Endodermal cell (in vitro differentiated cells): ENCODE measurements at places on chromosomes 5 and 9. TPM values are rescaled to one million over a fixed set of nuclear protein-coding genes. Genes with fewer than 3 reads are reported as not detected.
A peak's percentile ranks its signal among the peaks of the same experiment; 100 is the strongest.

Gene SLC24A2
- total RNA-seq, result 0.50 to 0.82 TPM (median 0.77 TPM) in 3 replicates

Gene NPDC1
- total RNA-seq, result 55.2 and 60.8 TPM in 2 replicates

Gene BAAT
- 0.14 TPM in 1 of 2 replicates, not detected in the other for total RNA-seq

Gene UNC13B
- 47.7 and 53.9 TPM in 2 replicates for total RNA-seq

Gene ZNF300
- 4.1 to 9.7 TPM (median 9.5 TPM) in 3 replicates for total RNA-seq

Gene ADAMTS12
- 70.2 and 80.2 TPM in 2 replicates for total RNA-seq

- no peak for DNase-seq
- no peaks in the 10 kb centered on the region for H3K36me3 ChIP-seq
- H3K4me1 ChIP-seq, result no peaks in the 10 kb centered on the region
- H3K27ac ChIP-seq, result no peak overlapping the region
These were observed 6.2 kb upstream of the PTCH1 start for GRCh38 chr9:95522871-95523370.

DNA sequence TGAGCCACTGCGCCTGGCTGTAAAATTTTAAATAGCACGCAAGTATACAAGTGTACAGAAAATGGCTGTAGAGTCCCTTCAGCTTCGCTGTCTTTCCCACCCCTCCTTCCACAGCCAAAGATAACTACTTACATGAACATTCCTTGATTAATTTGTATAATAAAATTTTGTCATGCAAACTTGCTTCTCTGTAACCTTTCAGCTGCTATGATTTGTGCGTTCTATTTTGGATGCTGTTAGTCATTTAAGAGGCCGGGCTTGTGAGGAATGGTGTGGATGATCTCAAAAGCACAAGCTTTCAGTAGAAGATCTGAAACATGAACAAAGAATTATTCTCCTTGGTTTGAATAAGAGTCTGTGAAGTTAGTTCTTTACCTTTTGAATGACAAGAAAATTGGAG, 115.0 kb upstream of the TLE1 start:
- no peaks in the 10 kb centered on the region for H3K36me3 ChIP-seq
- H3K27ac ChIP-seq, result no peak overlapping the region
- no peaks in the 10 kb centered on the region for H3K27me3 ChIP-seq
- no peaks in the 10 kb centered on the region for H3K4me1 ChIP-seq
- DNase-seq, result no peak
- no peak overlapping the region for H3K4me3 ChIP-seq

DNA sequence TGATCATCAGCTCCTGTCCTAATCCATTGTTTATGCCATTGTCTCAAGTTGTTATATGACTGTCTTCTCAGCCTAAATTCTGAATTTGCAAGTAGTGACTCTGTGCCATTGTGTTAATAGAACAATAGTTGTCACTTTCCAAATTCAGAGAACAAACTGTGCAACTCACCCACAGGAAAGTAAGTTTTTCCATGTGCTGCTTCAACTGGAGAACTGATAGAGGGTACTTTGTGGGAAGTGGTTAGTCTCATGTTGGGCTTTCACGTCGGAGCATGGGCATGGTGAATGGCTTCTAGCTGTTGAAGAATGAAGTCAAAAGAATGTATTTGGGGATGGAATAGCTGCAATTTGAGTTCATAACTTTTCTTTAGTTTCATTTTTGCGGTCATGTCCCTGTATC, 146.0 kb downstream of the CD180 start:
- H3K27me3 ChIP-seq, result no peaks in the 10 kb centered on the region
- no peak for DNase-seq
- H3K4me3 ChIP-seq, result no peak overlapping the region

DNA sequence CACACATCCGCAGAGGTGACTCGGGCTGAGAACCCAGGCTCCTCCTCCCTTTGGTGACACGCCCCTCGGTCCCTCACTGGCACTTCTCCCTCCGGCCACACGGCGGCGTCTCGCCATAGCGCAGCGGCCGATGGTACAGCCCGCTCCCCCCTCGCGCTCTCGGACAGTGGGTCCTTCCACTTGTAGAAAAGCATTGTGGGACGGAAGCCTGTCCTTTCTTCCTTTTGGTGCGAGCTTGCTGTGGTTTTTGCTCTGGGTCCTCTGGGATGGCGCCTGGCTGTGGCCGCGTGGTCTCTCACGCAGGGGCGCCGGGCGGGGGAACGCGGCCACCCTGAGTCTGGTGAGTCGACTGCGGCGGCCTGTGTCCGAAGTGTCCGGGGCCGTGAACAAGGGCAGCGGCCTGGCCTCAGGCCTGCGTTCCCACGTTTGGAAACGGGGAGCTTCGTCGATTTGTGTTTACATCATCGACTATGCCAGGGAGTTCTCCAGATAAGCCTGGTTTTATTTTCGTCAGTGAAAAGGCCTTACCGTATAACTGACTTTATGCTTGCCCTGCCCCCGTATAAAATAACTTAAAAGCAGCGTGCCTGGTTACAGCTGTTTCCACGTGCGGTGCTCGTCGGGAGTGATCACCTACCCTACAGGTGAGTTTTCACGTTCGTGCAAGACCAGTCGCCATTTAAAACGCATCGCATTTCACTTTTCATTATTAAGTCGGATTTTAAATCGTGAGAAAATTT, 258.3 kb downstream of the EPB41L4A start:
- H3K4me1 ChIP-seq, result peaks cover 10% of the 10 kb centered on the region
- DNase-seq, result peak; percentile 96
- peaks cover 36% of the 10 kb centered on the region for H3K36me3 ChIP-seq
- peak overlapping the region; percentile 97 for H3K4me3 ChIP-seq
- H3K27ac ChIP-seq, result peak overlapping the region; percentile 61

DNA sequence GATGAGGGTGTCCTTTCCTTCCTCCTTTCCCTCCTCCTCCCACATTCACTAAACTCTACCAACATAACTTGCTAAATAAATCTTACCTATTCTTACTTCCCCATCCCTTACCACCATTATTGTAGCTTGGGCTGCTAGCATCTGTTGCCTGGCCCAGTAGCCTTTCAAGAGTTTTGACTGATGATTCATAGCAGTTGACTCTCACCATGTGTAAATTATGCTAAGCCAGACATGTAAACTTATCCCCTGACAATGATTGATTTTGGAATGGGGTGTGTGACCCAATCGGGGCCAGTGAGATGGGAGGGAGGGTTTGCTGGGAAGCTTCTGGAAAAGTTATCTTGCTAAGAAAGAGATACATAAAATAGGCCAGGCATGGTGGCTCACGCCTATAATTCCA, 161.8 kb upstream of the SPRY4 start:
- H3K27me3 ChIP-seq, result no peaks in the 10 kb centered on the region
- H3K27ac ChIP-seq, result no peak overlapping the region
- DNase-seq, result no peak
- no peaks in the 10 kb centered on the region for H3K36me3 ChIP-seq
- peaks cover 4% of the 10 kb centered on the region for H3K4me1 ChIP-seq

- no peaks in the 10 kb centered on the region for H3K36me3 ChIP-seq
- H3K27me3 ChIP-seq, result no peaks in the 10 kb centered on the region
- no peaks in the 10 kb centered on the region for H3K4me1 ChIP-seq
- no peak overlapping the region for H3K4me3 ChIP-seq
- H3K27ac ChIP-seq, result no peak overlapping the region
- DNase-seq, result no peak
These were observed 780.7 kb downstream of the NR2F1-AS1 start for GRCh38 chr5:92800365-92800764.

GRCh38 chr9:109940561-109940960, 160.6 kb downstream of the PALM2AKAP2 start:
- no peaks in the 10 kb centered on the region for H3K36me3 ChIP-seq
- no peaks in the 10 kb centered on the region for H3K27me3 ChIP-seq
- no peak overlapping the region for H3K4me3 ChIP-seq
- H3K4me1 ChIP-seq, result no peaks in the 10 kb centered on the region
- no peak overlapping the region for H3K27ac ChIP-seq

DNA sequence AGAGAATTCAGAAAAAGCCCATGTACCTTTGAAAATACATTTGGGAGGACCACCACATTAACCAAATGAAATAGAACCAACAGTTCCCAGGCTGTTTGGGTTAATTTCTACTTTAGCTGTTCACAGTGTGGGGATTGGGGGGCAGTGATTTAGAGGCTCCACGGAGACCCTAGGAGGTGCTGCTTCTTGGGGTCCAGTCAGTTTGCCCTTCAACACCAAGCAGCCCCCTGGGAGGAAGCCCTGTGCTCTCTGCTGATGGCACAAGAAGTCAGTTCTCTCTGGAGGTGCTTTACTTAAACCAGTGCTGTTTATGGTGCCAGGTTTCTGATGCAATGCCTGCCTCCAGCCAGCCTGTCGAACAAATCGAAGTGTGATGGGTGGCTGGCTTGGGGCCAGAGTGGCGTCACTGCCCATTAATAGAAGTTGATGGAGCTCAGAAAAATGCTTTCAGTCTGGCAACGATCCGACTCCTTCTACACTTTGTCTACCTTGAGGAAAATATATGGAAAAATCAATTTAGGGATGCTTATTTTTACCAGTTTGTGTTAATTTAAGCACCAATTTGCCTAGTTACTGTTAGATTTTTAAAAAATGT, 134.0 kb downstream of the SNX18 start:
- H3K4me1 ChIP-seq, result peaks cover 2% of the 10 kb centered on the region
- no peaks in the 10 kb centered on the region for H3K36me3 ChIP-seq
- H3K27ac ChIP-seq, result no peak overlapping the region
- H3K27me3 ChIP-seq, result no peaks in the 10 kb centered on the region
- H3K4me3 ChIP-seq, result no peak overlapping the region
- no peak for DNase-seq

- no peaks in the 10 kb centered on the region for H3K27me3 ChIP-seq
- H3K27ac ChIP-seq, result no peak overlapping the region
- H3K4me3 ChIP-seq, result no peak overlapping the region
- H3K4me1 ChIP-seq, result no peaks in the 10 kb centered on the region
- no peaks in the 10 kb centered on the region for H3K36me3 ChIP-seq
- DNase-seq, result no peak
These were observed 98.8 kb downstream of the CARTPT start for GRCh38 chr5:71817891-71818290.

DNA sequence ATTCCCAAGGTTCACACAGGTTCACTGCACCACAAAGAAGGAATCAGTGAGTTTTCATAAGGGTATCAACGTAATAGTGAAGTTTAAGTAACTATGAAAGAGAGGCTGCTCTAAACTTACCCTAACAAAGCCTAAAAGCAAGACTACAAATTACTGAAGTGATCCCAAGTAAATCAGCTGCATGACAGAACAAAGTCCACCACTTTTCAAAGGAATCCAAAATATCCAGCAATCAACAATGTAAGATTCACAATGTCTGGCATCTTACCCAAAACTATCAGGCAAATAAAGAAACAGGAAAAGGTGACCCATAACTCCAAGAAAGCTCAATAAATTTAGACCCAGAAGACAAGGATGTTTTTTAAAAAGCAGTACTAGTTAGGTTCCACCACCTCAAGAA, 70.1 kb downstream of the GNAQ start:
- H3K27ac ChIP-seq, result no peak overlapping the region
- H3K36me3 ChIP-seq, result no peaks in the 10 kb centered on the region
- DNase-seq, result no peak
- H3K4me1 ChIP-seq, result peaks cover 11% of the 10 kb centered on the region
- H3K27me3 ChIP-seq, result no peaks in the 10 kb centered on the region
- H3K4me3 ChIP-seq, result peak overlapping the region; percentile 39

- H3K36me3 ChIP-seq, result no peaks in the 10 kb centered on the region
- no peak overlapping the region for H3K27ac ChIP-seq
- H3K4me1 ChIP-seq, result no peaks in the 10 kb centered on the region
- peak; percentile 69 for DNase-seq
- no peaks in the 10 kb centered on the region for H3K27me3 ChIP-seq
These were observed 94.4 kb upstream of the ITGA1 start for GRCh38 chr5:52693280-52693679.

GRCh38 chr5:168608386-168608785, 29.2 kb upstream of the PANK3 start:
- no peaks in the 10 kb centered on the region for H3K27me3 ChIP-seq
- no peaks in the 10 kb centered on the region for H3K4me1 ChIP-seq
- H3K27ac ChIP-seq, result no peak overlapping the region
- DNase-seq, result peak; percentile 17
- no peak overlapping the region for H3K4me3 ChIP-seq
- H3K36me3 ChIP-seq, result no peaks in the 10 kb centered on the region

GRCh38 chr9:8074713-8075286, 275.2 kb upstream of the DMAC1 start:
- peaks cover 56% of the 10 kb centered on the region for H3K27me3 ChIP-seq
- H3K4me3 ChIP-seq, result no peak overlapping the region
- DNase-seq, result no peak
